ENCODE measurements at places on chromosomes 12 and 14.

- DNase-seq, result no peak
Measured at GRCh38 chr14:66708267-66708666, 200.3 kb downstream of the GPHN start.

GRCh38 chr12:118166946-118167345 is 31.0 kb downstream of the PEBP1 start:
- no peak for DNase-seq

DNA sequence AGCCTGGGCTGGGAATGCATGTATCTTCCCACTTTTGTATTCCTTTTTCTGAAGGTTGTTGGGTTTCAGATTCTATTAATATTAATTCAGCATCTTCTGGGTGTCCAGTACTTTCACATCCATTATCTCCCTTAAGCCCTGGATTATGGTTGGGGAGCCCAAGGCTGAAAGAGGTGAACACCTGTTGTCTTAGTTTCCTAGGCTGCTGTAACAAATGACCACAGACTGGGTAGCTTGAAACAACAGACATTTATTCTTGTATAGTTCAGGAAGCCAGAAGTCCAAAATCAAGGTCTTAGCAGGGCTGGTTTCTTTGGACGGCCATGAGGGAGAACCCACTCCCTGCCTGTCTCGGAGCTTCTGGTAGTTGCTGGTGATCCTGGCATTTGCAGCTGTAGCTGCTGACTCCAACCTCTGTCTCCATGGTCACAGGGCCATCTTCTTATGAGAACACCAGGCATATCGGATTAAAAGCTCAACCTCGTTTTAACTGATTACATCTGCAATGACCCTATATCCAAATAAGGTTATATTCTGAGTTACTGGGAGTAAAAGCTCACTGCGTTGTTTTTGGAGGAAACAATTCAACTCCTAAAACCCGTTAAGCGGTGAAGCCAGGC is 68.2 kb upstream of the CLMN start:
- DNase-seq, result no peak

- DNase-seq, result no peak
Measured at GRCh38 chr12:54054742-54055194, 1.1 kb downstream of the HOXC4 start.

GRCh38 chr12:100995201-100995600 is 200.6 kb downstream of the ANO4 start:
- no peak for DNase-seq

All from NCI-H187 (cell line).